ENCODE measurements at places on chromosomes 2 and 18.

DNA sequence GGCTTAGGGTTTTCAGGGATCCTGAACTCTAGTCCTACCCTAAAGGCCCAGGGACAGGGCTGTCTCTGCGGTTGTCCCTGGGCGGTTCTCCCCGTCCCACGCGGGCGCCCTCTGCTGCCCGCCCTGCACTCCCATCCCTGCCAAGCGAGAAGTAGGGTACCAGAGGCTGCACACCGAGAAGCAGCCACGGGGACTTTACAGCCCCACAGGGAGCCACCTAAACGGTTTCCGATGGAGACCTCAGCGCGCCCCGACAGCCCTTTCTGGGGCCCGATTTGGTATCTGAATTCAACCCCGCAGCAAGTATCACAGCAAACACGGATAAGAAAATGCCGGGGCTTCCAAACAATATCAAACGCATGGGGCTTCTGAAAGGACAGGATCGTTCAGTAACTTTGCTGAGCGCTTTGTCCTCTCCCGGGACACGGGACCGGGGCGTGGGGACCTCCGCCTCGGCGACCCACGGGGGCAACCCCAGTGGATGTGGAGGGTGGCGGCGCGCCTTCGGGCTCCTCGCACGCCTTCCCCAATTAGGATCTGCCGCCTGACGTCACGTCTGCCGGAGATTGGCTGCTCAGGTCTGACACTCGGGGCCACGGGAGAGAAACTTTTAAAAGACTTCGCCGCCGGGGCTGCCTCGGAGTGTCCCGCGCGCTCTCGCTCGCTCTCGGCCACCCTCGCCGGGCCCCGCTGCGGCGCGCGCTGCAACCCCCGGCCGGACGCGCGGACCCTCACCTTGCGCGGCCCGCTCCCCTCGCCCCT, at the start of gene LTBP1:
TSS of gene LTBP1 (plus strand) at position 640 of the 762 bp plus-strand sequence. CDS start 372 bp downstream, outside the sequence.
- peak; percentile 84 for DNase-seq

DNA sequence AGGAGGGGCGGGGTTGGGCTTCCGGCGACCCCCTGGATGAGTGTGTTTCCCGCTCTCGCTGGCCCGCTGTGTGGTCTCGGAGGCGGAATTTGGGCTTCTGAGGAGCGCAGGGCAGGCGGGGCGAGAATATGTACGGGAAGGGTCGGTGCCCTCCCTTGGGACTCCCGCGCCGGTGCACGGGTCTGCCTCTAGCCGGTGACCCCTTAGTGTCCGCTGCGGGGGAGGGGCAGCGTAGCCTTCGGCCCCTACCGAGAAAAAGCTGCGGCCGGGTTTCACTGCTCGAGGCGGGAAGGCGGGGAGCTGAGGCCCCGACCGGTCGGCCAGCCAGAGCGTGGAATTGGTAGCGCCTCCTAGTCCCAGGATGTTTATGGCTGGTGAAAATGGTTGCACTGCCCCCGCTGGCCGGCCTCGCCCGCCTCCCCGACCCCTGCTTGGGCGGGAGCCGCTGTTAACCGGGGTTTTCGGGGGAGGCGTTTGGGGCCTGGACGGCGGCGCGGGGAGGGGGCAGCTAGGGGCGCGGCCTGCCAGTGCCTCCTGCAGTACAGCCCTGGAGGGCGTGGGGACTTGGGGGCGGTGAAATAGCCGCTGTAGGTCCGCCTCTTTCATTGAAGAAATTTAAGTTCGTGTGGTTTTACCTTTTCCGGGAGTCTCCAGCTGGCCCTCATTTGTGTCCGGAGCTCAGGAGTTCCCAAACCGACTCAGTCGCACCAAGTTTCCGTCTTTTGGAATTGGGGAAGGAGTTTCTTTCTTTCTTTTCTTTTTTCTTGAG, at the start of gene UGP2:
TSS of gene UGP2 (plus strand) at position 643 of the 769 bp plus-strand sequence. CDS start 290 bp downstream, outside the sequence.
- DNase-seq = peak; percentile 98

GRCh38 chr2:230258483-230258882, 32.9 kb downstream of the SP140 start:
- no peak for DNase-seq

GRCh38 chr18:7779211-7779610, 212.1 kb downstream of the PTPRM start:
- no peak for DNase-seq

DNA sequence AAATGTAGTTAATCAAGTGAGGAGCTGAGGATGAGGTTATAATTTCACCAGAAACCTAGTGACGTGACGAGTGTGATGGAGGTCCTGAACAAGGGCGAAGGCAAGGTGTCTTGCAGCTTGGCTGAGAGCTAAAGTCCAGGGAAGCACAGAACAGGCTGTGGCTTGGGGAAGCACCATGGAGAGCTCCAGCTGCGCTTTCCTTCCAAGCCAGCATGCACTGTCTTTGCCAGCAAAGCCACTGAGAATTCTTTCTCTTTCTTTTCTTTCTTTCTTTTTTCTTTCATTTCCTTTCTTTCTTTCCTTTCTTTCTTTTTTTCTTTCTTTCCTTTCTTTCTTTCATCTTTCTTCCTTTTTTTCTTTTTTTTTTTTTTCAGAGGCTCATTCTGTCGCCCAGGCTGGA, 239.3 kb downstream of the FBXO15 start:
- peak; percentile 27 for DNase-seq

GRCh38 chr2:113240150-113240914, 38.4 kb downstream of the PAX8 start:
- peak; percentile 69 for DNase-seq

DNA sequence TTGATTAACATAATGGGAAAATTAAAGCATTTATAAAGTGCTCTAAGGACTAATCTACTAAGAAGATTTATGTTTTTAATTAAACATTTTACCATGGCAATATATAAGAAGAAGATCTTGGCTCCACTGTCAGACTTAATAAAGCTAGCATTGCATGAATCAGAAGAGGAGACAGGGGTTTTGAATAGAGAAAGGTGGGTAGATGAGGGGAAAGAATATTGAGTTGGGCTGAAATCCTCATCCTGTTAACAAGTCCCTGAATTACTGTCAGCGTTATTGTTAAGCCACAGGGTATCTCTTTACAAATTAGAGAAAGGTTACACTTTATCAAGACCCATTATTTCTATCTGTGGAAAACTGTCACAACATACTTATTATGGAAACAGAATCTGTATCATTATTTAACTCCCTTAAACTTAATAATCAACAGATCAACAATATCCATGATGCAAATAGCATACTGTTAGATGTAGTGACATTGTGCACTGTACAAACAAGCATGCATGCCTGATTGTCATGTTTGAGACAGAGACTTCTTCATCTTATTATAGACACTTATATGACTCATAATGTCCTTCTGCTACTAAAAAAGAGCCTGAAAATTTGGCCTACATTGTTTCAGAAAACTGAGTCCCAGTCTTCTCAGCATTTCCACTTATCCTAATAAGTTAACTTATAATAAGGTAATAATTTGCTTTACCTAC, 304.1 kb downstream of the NRXN1 start:
- no peak for DNase-seq

- no peak for DNase-seq
Measured at GRCh38 chr18:51425475-51425874, 228.0 kb upstream of the MEX3C start.

DNA sequence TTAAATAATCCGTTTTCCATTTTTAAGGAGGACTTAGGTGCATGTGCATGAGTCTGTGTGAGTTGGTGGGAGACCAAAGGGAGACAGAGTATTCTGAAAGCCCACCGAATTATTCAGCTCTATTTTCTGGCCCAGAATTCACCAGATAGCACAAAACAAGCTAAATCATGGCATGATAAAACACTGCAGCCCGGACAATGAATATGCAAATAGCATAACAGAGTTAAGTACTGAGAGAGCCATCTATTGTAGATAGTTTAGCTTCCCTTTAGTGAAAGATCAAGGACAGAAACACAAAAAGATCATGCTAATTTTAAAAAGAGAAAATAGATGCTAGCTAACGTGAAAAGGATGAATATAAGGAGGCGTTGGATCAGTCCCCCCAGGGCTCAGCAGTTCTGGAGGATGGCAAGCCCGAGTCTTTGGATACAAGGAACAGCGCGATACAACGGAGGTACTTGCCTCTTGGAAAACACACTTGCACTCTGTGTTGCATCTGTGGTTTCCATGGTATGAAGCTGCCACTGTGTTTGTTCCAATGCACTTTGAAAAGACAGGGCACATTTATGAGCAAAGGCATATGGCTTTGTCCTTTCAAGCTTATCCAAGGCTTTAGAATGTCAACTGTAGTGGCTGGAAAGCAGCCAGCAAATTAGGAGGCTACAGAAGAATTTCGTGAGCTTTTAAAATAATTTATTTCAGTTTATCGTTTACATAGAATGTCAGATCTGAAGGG, 119.9 kb downstream of the LYPD1 start:
- DNase-seq = no peak

GRCh38 chr18:55546851-55547704, 40.9 kb downstream of the TCF4 start:
- no peak for DNase-seq

DNA sequence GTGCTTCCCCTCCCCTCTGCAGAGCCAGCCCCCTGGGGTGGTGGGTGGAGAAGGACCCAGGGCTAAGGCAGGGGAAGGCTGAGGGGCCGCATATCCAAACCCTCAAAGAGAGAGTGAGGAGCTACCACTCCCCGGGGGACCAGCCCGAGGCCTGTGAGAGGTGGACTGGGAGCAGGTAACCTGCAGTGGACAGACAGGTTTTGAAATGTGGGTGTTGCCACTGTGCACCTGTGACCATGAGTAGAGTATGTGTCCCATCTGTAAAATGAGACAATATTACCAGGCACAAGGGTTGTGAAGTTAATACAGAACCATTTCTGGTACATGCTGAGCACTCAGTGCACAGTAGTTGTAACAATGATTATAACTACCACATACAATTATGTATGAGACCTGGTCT, 51.2 kb upstream of the POMC start:
- no peak for DNase-seq

DNA sequence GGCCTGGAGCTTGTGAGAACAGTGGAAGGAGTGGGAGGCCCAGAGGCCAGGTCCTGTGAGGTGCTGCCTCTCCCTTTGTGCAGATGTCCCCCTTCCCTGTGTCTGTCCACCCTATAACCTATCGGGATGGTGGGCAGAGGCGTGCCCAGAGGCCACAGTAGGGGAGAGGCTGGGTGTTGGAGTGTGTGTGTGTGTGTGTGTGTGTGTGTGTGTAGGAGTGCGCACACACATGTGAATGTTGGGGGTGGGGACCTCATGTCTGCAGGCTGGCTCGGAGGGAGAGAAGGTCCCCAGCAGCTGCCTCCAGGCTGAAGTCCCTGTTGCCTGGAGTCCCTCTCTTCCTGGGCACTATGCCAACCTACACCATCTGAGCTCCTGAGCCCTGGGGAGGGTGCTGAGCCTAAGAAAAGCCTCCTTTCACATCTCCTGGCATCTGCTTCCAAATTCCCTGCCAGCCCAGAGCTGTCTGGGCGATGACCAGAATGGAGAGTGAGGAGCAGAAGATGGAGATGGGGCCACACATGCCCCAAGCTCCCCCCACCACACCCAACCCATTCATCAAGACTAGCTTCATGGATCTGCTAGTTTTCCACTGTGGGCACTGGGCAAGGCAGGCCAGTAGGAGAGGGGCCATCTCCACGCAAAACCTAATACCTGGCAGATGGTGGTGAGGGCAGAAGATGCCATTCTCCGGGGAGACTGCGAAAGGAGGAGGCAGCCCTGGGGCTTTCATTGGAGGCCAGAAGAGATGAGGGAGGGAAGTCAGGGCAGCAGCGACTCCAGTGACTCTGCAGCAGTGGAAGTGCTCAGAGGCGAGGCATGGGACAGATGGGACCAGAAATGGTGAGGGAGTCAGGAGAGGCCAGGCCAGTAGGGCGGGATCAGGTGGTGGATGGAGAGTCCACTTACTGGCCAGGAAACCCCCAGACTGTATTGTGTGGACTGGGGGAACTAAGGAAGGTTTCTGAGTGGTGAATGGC, 20.3 kb downstream of the KCNK3 start:
- DNase-seq = no peak

DNA sequence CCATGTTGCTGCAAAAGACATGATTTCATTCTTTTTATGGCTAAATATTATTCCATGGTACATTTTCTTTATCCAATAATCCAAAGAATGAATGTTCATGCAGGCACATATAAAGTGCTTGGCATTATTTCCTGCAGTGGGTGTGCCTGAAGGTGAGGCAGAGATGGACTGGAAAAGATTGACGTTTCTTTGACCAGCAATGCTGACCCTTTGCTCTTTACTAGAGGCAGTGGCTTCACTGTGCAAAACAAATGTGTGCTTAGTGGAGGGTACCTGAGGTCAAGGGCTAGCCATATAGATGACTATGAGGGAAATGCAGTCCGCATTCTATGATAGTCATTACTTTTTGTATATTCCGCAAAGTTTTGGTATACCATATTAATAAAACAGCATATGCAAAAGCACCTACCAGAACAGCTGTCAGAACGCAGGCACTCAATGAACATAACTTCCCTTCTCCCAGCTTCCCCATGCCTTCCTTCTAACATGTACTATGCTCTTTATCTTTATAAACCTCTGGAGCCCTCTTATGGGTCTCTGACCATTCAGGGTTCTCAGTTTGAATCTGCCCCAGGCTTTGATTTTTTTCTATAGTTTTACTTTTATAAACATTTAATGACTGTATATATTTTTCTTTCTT, 32.6 kb upstream of the CPS1 start:
- no peak for DNase-seq

GRCh38 chr2:25402477-25402876, 60.8 kb upstream of the DNMT3A start:
- no peak for DNase-seq

GRCh38 chr2:171157109-171157500, 3.6 kb downstream of the TLK1 start:
- no peak for DNase-seq

DNA sequence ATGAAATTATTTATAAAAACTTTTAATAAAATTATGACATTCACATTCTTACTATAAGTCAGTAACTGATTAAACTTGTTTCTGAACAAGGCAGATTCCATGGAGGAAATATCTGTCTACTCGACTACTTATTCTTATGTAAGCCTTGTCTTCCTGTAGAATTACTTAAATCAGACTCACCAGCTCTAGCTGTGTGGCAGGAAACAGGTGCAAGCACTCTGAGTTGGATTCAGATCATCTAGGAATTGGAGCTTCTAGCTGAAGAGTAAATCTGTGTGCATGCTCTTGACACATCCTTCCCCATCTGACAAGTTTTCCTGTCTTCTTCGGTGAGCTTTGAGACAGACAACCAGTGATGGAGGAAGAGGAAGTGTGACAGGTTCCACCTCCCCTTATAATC, 284.7 kb downstream of the TRIB2 start:
- no peak for DNase-seq

DNA sequence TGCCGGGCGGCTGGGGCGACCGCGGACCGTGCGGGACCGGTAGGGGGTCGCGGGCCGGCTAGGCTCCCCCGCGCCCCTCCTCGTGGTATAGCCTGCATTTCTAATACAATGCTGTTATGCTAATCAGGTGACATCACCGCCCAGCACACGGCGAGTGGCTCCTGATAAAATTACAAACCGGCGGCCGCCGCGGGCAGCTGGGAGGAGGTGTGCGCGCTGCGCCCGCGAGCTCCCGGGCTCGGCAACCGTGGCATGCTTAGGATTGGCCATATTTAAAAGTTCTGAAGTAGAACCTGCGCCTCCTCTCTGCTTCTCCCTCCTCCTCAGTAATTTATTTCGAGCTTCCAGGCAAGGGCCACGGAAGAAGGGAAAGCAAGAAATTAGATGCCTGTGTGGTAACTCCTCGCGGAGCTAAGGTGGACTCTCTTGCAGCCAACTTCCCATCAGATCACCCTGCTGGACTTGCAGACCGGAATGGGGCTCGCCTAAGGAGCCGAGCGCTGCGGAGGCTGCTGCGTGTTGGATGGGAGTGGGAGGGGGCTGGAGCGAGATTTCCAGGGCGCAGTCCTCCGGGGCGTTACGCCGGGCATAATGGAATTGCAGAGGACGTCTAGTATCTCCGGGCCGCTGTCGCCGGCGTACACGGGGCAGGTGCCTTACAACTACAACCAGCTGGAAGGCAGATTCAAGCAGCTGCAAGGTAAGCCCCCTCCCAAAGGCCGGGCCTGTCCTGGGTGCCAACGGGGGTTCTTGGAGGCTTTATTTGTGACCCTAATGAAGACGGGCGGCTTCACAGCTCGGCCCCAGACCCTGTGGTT, 102.3 kb downstream of the SPTBN1 start:
- DNase-seq = peak; percentile 86
